ENCODE measurements at places on chromosomes 16 and 17. TPM values are rescaled to one million over a fixed set of nuclear protein-coding genes. Genes with fewer than 3 reads are reported as not detected.

The PRR35 gene
- total RNA-seq, result not detected

DNA sequence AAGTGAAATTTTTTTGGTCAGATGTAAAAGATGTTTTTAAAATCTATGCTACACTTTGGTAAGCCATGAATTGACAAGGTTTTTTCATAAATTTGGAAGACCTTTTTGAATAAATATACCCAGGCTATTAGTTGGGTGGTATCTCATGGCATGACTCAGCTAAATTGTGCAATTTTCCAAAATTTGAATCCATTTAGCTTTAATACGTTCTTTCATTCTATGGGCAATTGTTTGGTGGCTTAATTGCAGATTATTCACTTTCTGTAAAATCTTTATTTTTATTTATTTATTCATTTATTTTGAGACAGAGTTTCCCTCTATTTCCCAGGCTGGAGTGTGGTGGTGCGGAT, 82.8 kb upstream of the TNRC6A start:
- no peak for DNase-seq

The SLC13A2 gene
- total RNA-seq, result not detected

- DNase-seq, result no peak
These were observed 2.3 kb upstream of the RPH3AL start for GRCh38 chr17:354651-355556.

- DNase-seq, result no peak
These were observed 64.4 kb downstream of the MAP2K6 start for GRCh38 chr17:69478916-69479315.
